ENCODE measurements at places on chromosomes 5 and 9.

DNA sequence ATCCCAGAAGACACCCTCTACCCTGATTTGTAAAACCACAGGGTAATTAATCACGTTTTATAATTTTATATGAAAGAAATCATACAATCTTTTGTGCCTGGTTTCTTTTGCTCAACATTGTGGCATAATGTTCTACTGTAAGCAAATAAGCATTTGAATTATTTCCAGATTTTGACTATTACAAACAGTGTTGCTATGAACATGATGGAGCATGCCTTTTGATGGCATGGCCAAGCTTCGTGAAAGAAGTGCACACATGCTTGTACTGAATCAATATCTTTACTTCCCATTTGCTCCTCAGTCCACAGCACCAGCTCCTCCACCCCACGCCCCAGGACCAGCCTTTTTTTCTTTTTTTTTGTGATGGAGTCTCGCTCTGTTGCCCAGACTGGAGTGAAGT is 29.9 kb downstream of the ACSL6 start:
- DNase-seq, result no peak

DNA sequence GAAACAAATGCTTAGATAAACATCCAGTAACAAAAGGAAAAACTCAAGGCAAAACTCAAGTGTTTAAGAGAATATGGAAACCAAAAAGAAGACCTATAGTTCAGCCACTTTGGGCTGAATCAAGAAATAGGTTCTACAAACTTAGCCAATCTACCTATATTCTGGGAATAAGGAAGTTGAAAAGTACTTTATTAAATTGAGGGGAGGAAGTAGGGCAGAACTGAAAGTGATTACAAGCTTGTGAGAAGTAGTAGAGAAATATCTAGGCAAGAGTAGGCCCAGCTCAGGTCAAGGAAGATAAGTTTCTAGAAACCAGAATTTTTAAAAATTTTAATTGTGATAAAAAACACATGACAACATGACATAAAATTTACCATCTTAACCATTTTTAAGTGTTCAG is 384.8 kb upstream of the PCSK5 start:
- no peak for DNase-seq

- DNase-seq, result no peak
Measured at GRCh38 chr9:2849941-2850340, 6.0 kb upstream of the PUM3 start.

DNA sequence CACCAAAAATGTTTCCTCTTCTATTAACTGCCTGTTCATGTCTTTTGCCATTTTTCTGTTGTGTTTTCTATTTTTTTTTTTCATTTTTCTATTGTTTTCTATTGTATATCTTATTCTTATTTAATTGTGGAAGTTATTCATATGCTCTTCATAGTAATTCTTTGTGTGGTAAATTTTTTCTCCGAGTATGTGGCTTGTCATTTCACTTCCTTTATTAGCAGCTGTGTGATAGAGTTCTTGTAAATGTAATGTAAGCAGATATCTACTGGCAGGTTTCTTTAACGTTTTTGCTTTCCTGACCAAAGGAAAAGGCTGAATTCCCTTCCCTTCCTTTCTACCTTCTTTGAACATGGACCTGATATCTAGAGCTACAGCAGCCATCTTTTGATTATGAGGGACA is 5.8 kb upstream of the PLPP1 start:
- no peak for DNase-seq

Data from naive thymus-derived CD8-positive, alpha-beta T cell (primary cell).